D721Med (cell line): ENCODE measurements at places on chromosomes 1 and 21.

DNA sequence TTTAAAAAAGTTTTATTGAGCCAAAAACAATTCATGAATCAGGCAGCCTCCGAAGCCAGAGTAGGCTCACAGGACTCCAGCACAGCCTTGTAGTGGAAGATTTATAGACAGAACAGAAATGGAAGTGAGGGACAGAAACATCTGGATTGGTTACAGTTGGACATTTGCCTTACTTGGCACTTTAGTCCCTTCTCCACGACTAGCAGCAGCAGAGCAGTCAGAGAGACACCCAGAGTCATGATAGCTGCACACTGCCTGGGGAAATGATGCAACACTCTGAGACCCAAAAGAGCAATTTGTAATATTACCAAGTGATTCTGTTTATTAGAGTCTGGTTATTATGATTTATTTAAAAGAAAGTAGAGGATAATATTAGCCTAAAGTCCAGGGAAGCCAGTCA is 72.2 kb upstream of the KRTAP11-1 start:
- DNase-seq: no peak

GRCh38 chr1:119331915-119332314 is 36.7 kb upstream of the HAO2 start:
- DNase-seq: no peak

DNA sequence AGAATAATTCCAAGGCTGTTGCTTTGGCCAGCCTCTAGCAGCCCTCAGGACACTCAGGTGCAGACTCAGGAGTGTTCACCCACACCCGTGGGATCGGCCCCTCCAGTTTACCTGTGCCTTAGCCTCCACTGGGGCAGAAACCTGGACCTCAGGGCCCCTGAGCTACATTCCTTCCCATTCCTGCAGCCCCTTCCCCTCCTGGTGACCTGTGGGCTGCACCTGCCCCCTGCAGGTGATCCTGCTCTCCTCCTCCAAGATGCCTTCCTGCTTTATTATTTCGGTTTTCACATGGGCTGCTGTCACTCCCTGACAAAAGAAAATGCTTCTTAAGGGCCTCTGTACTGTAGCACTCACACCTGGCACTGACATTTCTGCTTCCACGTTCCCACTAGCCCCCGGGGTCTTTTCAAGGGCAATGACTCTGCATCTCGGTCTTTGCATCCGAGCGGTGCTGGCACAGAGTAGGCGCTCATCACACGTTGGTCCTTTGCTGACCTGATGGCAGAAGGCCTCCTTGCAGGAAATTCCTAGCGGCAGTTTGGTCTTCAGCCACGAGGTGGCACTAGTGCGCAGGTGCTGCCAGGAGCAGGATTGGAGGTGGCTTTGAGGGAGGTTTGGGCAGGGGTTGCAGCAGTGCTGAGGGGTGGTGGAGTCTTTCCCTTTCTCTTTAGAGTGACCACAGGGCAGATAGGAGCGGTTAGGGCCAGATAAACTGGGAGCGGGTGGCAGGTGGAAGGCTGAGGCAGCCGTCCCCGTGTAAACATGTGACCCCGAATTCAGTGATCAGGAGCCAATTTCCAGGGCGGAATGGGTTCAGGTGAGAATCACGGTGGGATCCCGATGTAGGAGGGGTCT is 25.3 kb upstream of the ETV3 start:
- DNase-seq: peak; percentile 83

DNA sequence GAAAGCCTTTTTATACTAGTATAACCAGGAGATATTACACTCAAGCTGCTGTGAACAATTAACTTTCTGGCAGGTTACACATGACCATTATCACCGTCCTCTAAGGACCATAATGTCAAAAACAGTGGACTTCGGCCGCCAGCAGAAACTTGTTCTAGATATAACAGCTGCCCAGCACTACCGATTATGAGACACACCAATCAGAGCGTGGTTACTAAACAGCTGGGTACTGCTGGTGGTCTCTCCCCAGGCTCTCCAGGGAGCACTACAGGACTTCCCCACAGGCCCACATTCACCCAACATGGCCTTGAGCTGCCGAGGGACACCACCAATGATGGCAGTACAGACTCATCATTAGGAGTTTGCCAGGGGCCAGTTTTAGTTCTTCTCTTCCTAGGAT is 57.9 kb upstream of the CTBS start:
- DNase-seq: no peak

DNA sequence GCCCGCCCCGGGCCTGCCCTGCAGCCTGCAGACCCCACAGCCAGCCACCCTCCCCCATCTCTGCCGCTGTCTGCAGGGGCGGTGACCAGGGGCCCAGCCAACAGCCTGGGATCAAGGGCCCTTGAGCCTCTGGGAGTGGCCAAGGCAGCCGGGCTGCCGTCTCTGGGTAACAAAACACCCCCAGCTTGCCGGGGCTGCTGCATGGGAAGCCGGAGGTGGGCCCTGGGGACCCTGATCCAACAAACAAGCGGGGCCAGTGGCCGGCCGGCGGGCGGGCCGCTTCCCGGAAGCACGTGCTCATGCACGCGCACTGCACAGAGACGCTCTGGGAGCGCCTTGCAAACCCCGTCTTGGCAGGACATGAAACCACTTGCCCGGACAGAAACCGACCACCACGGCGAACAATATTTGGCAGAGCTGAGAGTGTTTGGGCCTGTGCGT is 13.2 kb downstream of the MEGF6 start:
- DNase-seq: no peak

DNA sequence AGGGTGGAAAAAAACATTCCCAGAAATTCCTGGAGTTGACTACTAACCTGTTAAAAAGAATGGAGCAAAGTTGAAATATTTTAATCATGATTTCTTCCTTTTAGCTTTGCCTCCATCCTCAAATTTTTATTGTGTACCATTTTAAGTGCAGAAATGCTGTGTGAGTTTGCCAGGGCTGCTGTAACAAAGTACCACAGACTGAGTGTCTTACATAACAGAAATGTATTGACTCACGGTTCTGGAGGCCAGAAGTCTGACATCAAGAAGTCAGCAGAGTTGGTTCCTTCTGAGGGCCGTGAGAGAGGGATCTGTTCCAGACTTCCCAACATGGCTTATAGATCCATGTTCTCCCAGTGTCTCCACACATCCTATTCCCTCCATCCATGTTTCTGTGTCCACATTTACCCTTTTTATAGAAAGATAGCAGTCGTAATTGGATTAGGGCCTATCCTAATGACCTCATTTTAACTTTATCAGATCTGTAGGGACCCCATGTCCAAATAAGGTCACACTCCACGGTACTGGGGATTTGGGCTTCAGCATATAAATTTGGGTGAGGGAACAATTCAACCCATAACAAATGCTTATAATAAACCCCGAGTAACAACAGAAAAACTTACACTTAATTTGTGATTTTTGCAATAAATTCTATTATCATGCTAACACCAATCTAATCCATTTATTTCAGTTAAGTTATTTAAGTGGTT is 12.7 kb downstream of the SNX7 start:
- no peak for DNase-seq

GRCh38 chr1:227944090-227944930 is 3.4 kb downstream of the WNT9A start:
- DNase-seq: no peak

DNA sequence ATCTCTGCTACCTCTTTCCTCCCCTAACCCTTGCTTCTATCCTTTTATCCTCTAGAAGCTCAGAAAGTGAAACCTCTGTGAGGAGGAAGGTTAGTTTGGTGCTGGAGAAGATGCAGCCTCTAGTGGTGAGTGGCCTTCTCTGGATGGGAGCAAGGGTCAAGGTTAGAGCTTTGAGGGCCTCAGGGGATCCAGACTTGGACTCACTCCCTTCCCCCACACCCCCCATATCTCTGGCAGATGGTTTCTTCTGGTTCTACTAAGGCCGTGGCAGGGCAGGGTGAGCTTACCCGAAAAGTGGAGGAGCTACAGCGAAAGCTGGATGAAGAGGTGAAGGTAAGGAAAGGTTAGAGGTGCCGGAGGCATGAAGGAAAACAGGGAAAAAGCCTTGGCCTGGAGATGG is 9.2 kb downstream of the CGN start:
- DNase-seq: no peak

DNA sequence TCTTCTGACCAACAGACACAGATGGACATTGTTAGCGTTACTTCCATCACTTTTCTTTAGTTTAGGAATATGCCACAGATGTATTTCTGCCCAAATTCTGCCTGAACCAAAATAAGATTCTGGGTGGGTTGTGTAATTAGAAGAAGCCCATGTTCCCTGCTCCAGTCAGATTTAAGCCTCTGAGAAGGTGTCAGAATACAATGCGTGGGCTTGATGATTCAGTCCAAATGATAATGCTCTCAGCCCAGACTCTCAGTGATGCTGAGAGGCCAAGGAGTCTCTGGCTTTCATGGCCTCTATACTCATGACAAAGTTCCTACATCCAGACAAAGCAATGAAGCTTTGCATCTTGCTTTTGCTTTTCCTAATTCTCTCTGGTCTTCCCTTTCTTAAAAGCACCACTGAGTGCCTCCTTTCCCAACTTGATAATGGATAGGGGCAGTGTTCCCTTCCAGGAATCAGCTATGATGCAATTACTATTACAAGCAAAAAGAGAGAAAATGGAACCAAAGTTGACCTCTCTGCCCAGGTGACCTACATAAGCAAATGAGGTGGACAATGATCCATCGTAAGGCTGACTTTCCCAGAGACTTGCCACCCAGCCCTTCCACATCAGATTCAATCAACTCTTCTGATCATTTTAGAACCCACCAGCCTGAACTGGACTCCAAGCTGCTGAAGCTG is 8.8 kb downstream of the SEC16B start:
- no peak for DNase-seq

GRCh38 chr1:234943836-234944402 is 184.7 kb downstream of the TOMM20 start:
- DNase-seq: no peak

DNA sequence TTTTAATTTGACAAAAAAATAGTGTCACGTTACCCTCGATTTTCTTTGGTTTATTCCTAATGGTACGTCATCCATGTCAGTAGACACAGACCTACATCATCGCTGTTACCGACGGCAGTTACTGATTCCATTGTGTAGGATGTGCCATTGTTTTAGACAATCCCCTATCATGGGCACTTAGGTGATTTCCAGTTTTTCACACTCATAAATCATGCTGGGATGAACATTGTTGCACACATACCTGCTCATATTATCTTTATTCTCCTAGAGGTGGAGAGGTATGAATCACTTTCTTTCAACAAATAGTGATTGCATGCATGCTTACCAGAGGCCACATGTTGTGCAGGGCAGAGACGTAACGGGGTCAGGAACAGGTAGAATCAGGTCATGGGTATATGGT is 79.7 kb upstream of the EFHD2 start:
- DNase-seq: no peak

- no peak for DNase-seq
These were observed 16.2 kb downstream of the PI4KB start for GRCh38 chr1:151311011-151311410.

DNA sequence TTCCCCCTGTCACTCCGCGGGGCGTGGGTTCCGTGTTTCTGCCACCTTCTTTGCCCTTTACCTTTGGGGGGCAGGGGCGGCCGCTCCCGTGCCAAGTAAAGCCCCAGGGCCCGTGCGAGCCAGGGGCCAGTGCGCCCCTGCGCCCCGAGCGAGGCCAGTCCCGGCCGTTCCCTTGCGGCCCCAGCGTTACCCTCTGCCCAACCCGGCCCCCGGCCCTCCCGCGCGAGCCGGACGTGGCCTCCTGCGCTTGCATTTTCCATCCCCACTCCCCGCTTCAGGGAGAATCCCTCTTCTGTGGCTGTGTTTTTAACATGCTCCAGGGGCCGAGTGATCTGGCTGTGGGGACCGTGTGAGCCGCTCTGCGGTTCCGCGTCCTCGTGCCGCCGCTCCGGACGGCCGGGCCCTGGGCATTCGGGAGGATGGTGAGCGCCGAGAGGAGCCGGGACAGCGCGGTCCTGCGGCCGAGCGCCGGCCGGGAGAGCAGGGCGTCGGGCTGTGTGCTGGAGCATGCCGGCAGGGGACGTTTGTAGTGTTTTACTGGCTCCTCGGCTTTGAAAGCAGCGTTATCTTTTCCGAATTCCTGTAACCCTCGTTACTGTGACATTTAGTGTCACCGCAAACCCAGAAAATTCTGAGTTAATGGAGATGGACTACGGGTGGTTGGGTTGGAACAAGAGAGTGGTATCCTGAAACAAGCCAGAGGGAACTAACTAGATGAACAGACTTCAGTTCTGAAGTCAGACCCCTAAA is 1.0 kb downstream of the GALNT2 start:
- DNase-seq: no peak

- DNase-seq: no peak
These were observed 17.5 kb downstream of the LACTBL1 start for GRCh38 chr1:22955146-22955545.

DNA sequence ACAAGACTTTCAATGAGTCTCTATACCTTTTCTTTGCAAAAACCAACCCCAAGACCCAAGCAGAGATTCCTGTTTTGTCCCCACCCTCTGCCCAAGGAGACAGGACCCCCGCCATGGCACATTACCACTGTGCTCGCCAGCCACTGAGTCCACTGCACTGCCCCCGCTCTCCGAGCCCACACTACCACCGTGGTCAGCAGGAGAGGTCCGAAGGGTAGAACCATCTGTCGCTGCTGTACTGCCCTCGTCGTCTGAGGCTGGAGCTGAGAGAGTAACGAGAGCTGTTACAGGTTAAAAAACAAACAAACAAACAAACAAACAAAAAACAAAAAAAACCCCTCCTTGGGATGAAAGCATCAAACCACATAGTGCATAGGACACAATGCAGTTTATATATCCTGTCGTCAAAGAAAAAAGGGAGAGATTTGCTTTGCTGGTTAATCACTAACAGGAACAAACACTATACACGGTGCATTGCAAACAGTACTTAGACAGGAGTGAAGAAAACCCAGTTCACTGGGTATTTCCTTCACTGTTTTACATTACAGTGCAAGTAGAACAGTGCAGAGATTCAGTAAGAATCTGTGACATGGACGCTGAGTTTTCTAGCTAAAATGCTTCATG is 71.0 kb downstream of the UBR4 start:
- DNase-seq: no peak

- DNase-seq: no peak
These were observed 50.6 kb upstream of the SLC44A3 start for GRCh38 chr1:94769551-94769950.

DNA sequence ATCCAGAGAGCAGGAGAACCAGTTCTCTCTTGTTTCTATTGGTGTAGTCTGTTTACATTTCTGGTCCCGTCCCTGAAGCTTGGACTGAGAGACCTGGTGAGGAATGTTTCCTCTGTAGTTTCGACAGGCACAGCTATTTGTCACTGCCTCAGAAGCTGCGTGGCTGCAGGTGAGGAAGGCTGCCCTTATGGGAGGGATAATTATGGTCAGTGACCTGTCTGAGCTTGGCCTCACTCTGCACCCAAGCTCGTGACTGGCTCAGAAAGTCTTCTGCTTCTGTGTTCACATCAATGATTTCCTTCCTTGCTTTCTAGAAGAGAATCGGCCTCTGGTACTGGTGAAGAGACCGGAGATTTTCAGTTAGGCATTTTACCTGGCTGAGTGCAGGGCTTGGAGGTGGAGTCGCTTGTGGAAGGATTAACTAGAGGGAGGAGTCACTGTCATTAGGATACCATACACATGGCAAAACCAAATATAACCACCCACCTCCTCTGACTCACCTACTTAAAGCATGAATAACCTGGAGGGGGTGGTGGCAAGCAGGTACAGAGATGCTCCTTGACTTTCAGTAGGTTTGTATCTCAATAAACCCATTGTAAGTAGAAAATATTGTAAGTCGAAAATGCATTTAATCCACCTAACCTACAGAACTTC is 19.9 kb upstream of the WDR26 start:
- DNase-seq: no peak
